ENCODE measurements at places on chromosomes 11 and 22.

- no peak for DNase-seq
Observed at GRCh38 chr22:19884954-19885751, 30.5 kb upstream of the GNB1L start.

- no peak for DNase-seq
Observed at GRCh38 chr11:74050465-74050864, 41.6 kb upstream of the UCP3 start.

DNA sequence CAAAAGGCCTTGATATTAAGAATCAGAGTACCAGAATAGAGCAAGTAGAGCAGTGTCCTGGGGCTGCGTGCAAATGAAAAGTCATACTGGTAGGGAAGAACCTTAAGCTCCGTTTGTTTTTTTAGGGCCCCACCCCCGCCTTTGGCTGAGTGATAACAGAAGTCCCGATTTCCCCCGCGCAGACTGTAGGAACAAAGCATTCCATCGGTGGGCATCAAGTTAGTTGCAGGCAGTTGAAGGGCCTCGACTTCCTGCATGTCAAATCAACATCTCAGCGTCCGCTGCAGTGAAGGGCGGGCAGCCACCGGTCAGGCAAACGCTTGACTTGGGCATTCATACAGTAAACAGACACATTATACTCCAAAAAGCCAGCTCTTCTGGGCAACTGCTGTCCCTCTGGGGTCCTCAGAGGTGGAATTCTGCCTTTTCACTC lies 11.7 kb downstream of the LRP4 start:
- no peak for DNase-seq

DNA sequence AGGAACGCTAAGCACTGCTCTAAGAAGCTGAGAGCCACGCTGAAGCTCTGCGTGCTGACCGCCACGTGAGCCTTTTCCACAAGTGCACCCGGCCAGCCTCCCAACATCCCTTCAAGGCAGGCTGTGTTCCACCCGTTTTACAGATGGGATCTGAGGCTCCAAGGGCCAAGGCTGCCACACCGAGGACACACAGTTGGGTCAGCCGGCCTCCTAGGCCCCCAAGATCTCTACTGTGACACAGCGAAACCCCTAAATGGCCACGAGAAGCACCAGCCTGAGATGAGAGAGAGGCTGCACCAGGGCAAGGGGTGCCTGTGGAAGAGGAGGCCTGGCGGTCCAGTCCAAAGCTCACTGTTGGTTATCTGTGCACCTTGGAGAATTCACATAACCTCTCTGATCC lies 11.8 kb upstream of the CD5 start:
- DNase-seq, result no peak

GRCh38 chr11:48270621-48271020 lies 7.0 kb downstream of the OR4X1 start:
- no peak for DNase-seq

DNA sequence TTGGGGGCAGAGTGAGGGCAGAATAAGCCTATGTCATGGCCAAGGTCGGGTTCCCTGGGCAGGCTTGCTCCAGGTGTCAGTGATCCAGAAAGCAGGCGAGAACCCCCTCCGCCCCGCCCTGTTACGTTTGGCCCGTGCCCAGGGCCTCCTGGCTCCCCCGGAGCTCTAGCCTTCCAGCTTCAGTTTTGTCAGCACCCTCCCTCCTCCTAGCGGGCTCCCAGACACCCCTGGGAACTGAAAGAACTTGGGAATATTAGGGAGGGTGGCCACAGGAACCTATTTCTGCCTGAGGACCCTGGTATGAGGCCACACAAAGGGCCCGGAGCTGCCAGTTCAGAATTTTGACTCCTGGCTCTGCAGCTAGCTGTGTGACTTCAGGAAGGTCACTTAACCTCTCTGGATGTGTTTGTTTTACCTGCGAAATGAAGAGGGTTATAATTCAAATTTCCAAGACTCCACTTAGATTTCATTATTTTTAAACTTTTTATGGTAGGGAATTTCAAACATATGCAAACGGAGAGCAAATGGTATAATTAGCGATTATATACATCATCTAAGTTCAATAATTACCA lies 1.2 kb downstream of the TUBA8 start:
- no peak for DNase-seq

DNA sequence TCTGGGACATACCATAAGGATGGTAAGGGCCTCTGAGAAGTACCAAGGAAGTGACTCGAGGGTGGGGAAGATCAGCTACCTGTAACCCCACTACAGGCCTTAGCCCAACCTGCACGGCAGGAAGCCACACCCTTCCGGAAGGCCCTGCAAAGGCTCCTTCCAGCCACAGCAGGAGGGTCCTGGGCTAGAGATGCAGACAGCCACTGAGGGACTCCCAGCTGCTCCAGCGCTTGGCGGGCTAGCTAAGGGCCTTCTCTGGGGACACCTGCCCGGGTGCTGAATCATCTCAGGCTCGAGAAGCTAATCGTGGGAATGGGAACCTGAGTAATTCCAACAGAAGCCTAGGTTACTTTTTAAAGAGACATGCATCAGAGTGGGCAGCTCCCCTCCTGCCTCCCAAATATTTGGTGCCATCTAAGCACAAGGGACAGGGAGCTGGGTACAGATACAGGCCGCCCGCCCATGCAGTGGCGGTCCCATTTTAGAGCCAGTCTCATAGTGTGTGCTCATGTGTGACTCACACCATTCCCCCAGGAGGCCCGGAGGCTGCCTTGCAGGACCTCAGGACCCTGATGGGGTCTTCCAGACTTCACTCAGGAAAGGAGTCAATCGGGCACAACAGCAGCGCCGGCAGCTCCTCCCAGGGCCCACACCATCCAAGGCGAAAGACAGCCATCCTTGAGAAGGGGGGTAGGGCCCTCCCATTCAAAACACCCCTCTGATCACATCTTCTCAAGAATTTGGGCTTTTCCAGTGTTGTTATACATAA lies 8.0 kb downstream of the MYH9 start:
- DNase-seq, result no peak

DNA sequence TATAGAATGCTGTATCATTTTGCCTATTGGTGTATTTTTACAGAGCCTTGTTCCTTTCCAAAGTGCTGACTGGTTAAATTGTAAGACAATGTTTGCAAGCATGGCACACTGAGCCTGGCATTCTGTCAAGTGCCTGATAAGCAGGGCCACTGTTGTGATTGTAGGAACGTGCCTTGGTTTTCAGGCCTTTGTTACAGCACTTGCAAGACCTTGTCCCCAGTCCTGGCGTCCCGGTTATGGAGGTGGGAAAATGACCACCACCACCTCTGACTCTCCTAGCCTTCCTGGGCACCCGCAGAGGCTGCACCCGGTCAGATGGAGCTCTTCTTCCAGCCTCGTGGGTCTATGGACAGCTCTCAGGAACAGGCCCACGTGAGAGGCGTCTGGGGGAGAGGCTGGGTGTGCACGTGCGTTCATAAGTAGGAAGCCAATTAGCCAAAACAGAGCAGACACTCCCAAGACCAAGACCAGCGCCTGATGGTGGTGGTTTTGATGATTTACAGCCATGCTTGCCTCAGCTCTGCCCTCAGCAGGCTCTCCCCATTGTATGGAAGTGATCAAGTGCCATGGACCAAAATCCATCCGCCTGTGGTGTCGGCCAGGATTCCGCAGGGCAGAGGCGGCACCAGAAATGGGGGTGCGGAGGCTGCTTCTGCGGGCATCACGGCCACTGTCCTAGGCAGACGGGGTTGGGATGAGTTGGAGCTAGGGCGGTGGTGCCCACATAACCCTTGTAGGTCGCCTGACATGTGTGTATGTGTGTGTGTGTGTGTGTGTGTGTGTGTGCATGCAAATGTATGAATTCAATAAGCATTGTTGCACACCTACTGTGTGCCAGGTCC lies 89.8 kb downstream of the RTL6 start:
- no peak for DNase-seq

DNA sequence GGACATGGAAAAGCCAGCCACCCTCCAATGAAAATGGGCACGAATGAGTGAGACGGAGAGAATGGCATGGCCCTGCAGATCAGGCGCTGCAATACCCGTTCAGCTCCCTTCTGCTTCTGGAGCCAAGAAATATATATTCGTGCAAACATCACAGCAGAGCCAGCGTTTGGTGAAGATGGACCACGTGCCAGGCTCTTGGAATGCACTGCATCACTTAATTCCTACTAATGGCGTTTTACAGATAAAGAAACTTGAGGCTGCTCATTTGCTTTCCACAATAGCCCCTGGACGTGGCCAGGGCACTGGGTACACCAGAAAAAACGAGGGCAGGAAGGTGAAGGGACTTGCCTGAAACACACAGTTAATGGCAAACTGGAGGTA lies 1.6 kb upstream of the FXYD2 start:
- DNase-seq, result no peak

DNA sequence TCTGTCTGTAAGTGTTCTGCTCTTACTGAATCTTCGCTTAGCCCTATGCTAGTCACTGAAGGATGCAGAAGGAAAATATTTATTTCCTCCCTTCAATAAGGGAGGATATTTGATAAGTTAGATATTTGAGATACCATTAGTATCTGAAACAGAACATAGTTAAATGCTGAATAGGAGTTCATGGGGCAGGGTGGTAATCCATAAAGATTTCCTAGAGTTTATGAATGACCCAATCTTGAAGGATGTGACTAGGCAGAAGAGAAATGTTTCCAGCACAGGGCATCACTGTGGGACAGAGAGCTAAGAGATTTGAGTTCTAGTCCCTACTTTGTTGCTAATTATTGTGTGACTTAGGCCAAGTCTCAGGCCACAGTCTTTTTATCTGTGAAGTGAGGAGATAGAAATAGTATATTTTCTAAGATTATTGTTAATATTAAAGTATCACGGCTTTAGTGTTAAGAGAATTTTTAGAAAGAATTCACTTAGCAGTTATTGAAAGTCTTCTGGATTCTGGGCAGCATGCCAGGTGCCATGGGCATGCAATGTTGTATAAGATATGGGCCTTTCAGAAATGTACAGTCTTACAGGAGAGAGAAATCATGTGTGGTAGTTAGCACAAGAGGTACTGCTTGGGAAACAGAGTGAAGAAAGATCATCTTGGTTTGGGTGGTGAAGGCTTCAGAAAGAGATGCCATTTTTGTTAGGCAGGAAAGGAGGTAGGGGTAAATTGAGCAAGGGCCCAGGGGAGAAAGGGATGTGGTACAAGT lies 24.0 kb downstream of the SWAP70 start:
- DNase-seq, result no peak

DNA sequence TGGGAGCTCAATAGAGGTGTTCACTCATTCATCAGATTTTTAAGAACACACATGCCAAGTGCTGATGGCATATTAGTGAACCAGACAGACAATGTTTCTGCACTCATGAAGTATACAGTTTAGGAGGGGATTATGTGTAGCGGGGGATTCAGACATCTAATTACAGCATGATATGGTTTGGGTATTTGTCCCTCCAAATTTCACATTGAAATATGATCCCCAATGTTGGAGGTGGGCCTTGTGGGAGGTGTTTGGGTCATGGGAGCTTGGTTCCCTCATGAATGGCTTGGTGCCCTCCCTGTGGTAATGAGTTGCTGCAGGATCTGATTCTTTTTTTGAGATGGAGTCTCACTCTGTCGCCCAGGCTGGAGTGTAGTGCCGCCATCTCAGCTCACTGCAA lies 8.9 kb upstream of the RAB3IL1 start:
- DNase-seq, result no peak

DNA sequence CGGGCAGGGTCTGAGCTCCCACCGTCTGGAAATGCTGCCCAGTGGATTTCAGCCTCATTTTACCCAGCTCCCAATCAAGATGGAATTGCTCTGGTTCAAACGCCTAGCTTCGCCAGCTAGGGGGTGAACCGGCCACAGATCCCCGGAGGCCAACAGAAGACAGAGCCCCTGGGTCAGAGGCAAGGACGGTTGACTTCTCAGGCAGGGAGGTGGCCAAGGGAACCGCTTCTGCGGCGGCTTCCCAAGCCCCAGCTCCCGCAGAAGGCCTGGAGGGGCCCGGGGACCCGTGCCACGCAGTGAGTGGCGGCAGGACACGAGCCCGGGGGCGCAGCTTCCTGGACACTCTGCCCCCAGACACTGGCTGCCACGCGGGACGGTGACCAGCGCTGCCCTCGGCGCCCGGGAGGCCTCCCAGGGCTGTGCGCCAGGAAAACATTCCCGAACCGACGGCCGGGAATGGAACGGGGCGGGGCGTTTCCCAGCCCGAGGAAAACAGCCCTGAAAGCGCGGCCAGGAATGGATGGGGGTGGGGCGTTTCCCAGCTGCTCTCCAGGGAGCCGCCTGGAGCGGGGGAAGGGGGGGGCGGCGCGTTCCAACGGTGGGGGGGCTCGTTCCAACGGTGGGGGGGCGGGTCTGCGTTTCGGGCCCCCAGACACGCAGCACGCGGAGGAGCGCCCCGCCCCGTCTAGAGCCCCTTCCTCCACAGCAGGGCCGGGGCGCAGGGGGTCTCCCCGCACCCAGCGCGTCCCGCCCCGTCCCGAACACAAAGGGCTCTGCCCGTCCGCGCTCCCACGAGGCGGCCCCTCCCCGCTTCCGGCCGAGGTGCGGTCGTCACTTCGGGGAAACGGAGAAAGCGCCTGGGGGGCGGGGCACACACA lies 13.5 kb upstream of the B4GALNT4 start:
- DNase-seq, result peak; percentile 84

- no peak for DNase-seq
Observed at GRCh38 chr11:133573081-133573480, 40.8 kb upstream of the OPCML start.

DNA sequence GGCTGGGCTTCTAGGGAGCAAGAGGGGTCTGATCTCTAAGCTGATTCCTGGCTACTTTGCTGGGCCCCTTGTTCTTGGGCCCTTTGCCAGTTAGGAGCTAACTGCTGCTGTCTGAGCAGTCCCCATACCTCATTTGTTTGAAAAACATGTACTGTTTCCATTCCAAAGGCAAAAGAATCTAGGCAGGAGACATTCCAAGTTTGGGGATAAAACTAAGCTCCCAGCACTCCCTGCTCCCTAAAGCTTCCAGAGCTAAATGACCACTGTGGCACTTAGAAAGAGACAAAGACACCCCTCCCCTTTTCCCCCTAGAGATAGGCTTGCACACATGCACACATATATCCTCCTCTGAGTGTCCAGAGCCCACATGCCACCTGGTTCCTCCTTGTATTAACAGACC lies 22.7 kb upstream of the RRM1 start:
- DNase-seq, result no peak

- no peak for DNase-seq
Observed at GRCh38 chr22:20378110-20378509, 15.8 kb upstream of the ZNF74 start.

- DNase-seq, result no peak
Observed at GRCh38 chr22:29115682-29116288, 43.0 kb downstream of the KREMEN1 start.

DNA sequence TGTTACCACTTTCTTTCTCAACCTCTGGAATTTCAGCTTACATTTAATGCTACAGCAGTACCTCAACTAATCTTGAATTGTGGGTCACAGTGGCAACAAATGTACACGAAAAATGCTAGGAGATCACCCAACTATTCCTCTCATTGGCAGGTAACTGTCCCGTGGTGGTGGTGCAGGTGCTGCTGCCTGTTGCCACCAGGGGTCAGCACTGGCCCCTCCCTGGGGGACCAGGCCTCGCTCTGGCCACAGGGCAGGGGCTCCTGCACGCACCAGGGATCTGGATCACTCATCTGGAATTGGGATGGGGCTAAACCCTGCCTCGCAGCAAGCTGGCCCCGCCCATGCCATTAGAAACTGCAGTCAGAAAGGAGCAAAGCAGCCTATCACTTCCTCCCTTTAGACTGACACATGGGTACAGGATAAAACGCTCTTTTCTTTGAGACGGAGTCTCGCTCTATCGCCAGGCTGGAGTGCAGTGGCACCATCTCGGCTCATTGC lies 6.9 kb upstream of the POLDIP3 start:
- DNase-seq, result peak; percentile 80
